ENCODE measurements at places on chromosomes 4 and X.

- DNase-seq = no peak
These were observed 24.1 kb downstream of the ZCCHC12 start for GRCh38 chrX:118847676-118848075.

DNA sequence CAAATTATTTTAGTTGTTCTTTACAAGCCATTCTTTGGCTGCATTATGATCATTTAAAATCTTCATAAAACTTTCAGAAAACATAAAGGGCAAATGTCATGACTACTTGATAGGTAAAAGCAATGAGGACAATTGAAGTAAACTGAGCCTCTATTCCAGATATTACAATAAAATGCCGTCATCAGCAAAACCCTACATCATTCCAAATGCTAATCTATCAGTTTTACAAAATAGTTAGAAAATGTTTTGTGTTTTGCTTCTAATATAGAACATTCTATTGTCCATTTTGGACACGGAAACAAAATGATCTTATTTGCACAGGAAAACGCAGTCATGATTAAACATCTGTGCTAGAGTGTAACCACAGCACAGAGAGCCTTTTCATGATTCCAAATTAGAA lies 1330.6 kb upstream of the ADGRL3 start:
- no peak for DNase-seq

- DNase-seq = peak; percentile 48
These were observed 64.6 kb downstream of the ANAPC4 start for GRCh38 chr4:25441519-25442117.

GRCh38 chrX:49233176-49233575 lies at the start of gene CACNA1F:
TSS of gene CACNA1F (minus strand) at chrX:49233340. CDS start at chrX:49233309, 31 bp downstream.
- DNase-seq = no peak

DNA sequence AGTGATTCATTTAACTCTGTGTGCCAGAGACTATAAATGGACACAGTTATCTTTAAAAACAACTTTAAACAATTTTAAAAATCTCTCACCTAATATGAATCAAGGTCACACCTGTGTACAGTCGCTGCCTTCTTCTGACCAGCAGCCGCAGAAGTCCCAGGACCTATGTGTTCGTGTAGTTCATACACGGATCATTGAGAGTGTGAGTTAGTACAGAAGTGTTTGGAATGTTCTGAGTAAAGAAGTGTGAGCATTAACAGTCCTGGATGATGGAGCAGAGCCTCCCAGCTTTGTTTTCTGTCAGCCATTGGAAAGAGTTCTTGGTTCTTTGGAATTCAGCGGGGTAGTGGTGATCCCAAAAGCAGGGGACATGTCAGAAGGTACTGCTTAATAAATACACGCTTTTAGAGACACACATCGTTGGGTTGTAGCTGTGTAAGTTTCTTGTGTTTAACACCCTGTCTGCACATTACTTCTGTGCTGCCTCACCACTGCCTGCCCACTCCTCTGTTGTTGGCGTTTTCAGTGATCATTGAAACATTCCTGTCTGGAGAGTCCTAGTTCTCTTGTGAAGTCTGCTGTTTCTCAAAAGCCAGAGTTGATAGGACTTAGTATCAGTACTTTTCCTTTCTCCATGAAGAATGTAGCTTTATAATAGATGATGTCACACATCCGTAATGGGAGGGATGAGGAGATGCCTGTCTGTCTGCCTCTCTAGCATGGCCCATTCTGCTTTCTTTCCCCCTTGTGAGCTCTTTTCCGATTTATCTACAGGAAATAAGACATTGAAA lies 90.6 kb downstream of the PTTG2 start:
- no peak for DNase-seq

DNA sequence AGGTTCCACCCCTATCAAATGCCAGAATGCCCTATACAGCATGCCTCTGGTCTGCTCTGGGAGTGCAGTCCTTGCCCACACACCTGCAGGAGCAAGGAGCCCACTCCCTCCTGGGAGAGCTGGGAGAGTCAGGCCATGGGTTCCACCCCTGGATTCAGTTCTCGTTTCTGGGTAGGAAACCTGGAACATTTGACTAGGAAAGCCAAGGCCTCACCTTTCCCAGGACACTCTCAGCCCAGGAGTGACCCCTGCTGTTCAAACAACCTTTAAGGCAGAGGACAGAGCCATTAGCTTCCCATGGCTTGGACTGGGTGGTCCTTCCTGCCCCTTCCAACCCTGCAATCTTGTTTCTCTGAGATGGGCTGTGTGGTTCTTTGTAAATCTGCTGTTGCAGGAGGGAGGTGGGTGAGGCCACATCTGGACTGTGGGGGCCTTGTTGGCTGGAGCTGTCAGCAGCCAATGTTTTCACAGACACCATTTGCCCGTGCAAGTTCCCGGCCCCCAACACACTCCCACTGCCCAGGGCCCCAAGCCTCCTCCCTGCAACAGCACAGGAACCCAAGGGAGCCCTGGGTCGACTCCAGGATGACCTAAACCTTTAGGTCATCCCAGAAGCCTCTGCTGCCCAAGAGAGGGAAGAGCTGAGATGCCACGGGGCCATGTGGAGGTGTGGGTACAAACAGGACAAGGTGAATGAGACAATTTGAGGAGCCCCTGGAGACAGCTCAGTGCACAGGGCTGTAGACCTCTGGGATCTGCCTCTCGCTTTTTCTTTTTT lies 104.4 kb downstream of the PJA1 start:
- peak; percentile 23 for DNase-seq

- DNase-seq = no peak
These were observed 1074.1 kb upstream of the SLIT2 start for GRCh38 chr4:19177616-19178015.

DNA sequence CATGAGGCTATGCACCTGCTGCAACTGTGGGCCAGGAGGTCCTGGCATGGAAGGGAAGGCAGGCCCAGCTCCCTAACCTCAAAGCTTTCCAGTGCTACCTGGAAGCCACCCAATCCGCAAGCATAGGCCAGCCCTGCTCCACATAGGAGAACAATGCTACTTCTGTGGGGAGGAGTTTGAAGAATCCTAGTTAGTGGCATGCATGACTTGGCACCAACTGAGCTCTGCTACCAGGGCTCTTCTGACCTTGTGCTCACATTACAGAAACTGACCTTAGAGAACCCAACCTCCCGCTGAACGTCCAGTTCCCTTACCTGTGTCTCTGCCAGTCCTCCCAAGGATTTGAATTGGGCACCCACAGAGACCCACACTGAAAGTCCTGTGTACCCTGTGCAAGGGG lies 58.8 kb downstream of the USP46 start:
- no peak for DNase-seq

DNA sequence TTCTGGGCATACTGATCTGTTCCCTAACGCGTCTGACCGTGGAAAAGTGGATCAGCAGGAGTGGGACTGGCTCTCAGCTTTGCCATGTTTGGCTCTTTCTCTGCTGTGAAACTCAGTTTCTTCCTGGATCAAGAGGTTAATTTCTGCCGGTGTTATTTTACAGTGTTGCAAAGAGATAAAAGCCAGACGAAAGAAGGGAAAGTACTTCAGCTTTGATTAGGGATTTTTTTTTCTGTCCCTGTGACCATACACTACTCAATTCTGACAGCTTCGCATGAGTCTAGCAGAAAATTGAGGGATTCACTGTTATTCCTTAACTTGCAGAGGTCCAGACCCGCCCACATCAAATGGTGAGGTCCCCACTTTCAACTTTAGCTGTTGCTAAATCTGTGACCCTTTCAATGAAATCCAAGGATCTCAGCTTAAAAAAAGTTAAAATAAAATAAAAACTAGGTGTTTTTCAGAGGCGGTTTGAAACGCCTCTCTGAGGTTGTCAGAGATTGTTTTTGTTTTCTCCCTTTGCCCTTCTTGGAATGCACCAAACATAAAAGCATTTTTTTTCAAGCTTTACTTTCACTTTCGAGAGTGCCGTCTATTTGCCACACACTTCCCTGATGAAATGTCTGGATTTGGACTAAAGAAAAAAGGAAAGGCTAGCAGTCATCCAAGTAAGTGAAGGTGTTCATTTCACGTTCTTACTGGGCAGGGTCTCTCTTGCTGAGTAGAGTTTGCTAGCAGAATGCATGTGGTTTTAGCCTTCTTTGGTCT lies at the start of gene TLR3:
TLR3 (plus strand) TSS at position 576 of the 768 bp plus-strand sequence. CDS start 7,464 bp downstream, outside the sequence.
- no peak for DNase-seq

- DNase-seq = no peak
These were observed 442.4 kb upstream of the BOD1L1 start for GRCh38 chr4:14069886-14070285.

GRCh38 chr4:5824227-5824626 lies 68.7 kb downstream of the CRMP1 start:
- no peak for DNase-seq

DNA sequence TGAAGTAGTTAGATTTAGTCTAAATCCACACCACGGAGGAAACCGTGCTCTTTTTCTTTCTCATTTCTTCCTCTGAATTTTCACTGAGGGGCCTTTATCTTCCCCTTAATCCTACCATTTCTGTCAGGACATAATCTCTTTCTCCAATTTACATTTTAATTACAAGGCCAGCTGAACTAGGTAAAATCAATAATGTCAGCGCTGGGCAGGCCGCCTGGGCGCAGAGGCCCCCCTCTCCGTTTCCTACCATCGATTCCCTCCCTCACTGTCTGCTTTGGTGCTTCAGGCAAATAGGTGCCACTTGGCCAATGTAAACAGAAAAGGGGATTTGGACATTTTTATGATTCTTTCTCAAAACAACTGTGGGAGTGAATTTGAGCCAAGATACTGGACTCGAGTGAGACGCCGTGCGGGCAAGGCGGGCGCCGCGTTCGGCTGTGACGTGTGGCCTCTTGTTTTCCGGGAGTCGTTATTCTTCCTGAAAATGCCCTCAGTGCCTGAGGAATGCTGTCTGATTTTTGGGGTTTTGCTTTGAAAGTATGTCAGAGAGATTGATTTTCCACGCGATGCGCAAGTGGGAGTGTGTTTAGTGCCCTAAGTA lies 22.6 kb downstream of the UVSSA start:
- no peak for DNase-seq

GRCh38 chrX:55794405-55794804 lies 76.9 kb downstream of the RRAGB start:
- DNase-seq = no peak

GRCh38 chr4:117162976-117163375 lies 77.6 kb upstream of the TRAM1L1 start:
- DNase-seq = no peak

- no peak for DNase-seq
These were observed 49.1 kb upstream of the DHRSX start for GRCh38 chrX:2549876-2550275.

DNA sequence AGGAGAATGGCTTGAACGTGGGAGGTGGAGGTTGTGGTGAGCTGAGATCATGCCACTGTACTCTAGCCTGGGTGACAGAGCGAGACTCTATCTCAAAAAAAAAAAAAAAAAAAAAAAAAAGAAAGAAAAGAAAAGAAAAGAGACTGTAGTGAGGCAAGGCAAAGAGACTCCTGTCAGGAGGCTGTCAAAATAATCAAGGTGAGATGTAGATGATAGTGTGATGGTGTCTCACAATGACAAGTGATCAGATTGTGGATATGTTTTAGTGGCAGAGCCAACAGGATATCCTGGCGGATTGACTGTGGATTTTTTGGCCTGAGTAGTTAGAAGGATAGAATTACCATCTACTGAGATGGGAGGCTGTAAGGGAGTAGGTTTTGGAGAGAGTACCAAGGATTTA lies 12.6 kb downstream of the TRPC5OS start:
- DNase-seq = no peak

DNA sequence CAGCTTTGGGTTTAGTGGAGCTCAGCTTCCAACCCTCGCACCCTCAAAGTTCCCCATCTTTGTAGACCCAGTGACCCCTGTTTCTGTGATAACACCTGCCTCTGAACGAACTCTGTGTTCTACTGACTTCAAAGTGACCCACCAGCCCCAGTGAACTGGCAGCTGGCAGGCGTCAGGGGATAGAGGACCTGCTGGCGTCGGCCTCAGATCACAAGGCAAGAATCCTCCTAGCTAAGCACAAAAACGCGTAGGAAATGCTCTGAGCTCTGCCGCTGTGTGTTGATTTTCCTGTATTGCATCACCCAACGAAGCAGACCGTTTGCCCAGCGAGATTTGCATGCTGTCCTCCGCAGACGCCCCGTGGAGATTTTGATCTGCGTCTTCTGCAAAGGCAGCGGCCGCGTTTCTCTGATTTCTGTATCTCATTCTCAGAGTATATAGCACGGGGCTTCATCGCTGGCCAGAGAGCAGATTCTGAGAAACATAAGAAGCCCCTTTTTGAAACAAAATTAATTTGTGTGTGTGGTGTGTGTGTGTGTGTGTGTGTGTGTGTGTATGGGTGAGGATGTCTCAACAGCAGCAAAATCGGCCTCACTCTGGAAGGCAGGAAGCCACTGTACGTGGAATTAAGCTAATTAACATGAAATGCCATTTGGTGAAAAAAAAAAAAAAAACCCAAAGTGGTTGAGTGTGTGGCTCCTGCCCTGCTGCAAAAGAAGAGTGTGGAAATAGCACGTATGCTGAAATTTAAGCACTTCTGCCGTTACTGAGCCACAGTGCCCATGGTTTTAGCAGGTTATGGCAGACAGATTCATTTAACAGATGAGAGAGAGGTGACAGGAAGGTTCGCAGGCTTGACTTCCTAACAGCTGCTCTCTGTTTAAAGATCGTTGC lies 29.2 kb upstream of the ASMTL start:
- DNase-seq = no peak

- no peak for DNase-seq
These were observed 269.6 kb downstream of the GBA3 start for GRCh38 chr4:22962295-22962694.

GRCh38 chr4:98343626-98344025 lies 82.4 kb downstream of the RAP1GDS1 start:
- DNase-seq = no peak

DNA sequence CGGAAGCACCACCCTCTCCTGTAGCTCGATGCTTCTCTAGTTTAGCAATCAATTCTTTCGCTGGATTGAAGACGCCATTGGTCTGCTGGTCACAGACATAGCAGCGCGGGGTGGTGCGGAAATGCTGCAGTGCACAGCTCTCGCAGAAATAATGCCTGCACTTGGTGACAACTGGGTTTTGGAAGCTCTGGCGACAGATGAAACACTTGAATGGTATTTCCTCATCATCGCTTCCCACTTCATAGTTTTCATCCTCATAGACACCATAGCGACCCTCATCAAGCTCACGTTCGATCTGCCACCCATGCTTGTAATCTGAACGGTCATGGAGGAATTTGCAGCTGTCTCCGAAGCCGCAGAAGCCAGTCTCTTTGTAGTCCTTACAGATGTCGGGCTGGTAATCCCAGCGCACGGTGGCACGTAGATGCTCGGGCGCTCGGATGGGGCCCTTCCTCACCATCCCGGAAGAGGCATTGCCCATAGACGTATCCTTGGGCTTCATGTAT lies 854 bp downstream of the RNF113A start:
- DNase-seq = no peak

DNA sequence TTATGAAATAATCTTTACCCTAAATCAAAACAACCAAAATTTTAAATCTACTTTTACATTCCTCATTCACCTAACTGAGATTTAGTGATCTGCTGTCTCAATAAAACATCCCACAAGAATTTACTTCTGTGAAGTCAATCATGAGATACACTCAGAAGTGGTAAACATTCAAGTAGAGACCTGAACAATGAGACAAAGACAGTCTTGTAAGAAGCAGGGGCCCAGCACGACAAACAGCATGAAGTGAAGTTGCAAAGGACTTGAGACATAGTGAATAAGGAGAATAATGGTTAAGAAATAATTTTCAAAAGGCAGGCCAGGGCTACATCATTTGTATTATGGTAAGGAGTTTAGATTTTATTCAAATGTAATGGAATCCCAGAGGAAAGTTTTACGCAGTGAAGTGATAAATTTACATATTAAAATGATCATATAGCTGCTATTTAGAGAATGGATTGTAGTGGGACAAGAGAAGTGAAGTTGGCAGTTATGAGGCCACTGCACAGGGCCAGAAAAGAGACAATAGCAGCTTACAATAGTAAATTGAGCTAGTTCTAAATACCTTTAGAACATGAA lies 101.9 kb downstream of the MAB21L2 start:
- no peak for DNase-seq

GRCh38 chr4:77293426-77293825 lies 136.4 kb downstream of the CCNG2 start:
- no peak for DNase-seq

Measured in breast epithelium (tissue), 4 donors.